ENCODE measurements at places on chromosomes 2 and 18.

- peak; percentile 57 for DNase-seq
These were observed at the start of gene MAL for GRCh38 chr2:95025406-95026319. Gene MAL (plus strand): TSS chr2:95025708. CDS start chr2:95025793, 85 bp downstream.

GRCh38 chr18:7958081-7958896 is 391.2 kb downstream of the PTPRM start:
- DNase-seq, result no peak

GRCh38 chr2:70938586-70938950 is 2.9 kb downstream of the ATP6V1B1 start:
- DNase-seq, result no peak

DNA sequence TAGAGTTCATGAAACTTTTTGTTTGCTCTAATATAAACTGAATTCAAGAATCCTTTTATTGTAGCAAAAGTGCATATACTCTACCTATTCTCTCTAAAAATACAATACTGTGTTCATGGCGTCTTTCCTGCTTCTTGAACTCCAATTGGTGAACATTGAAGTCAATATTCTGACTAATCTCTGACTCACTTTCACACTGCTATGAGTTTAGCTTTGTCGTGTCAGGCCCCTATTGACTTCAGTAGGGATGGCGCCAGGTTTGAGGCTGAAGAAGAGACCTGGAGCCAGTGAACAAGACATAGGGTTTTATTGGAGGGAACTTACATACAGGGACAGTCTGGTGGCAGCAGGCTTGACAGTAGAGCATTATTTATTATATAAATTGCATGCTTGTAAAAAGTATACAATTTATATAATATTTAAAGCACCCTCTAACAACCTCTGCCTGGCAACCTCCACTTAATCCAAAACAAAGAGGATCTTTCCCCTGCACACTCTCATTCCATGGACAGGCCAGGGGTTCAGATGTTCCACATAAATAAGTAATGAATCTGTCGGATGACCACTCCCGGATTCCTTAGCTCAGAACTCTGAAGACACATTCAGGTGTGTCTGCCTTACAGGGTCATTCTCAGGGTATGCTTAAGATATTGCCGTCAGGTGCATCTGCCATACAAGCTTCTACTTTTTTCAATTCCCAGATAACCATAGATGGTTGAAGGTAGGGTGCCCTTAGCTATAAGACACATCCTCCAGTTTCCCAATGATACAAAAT is 141.0 kb downstream of the CERS6 start:
- no peak for DNase-seq

- no peak for DNase-seq
These were observed 18.3 kb upstream of the KCNK3 start for GRCh38 chr2:26674002-26674751.
